NCI-H510A (cell line): ENCODE measurements at places on chromosomes 2 and 18.

DNA sequence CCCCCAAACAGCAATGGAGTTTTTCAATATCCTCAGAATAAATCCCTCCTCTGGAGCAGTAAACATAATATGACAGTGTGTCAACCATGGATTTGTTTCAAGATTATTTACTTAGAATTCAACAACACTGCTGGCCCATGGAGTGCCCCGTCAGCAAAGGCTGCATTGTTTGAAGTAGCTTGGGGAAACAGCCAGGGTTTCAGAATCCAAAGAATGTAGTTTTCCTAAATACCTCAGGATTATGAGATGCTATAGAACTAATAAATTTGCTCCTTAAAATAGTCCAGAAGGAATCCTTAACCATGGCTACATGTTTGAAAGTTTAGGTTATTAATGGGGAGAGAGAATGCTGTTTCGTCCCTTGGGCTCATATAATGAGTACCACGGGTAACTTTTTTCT lies 13.1 kb upstream of the CETN1 start:
- DNase-seq: no peak

DNA sequence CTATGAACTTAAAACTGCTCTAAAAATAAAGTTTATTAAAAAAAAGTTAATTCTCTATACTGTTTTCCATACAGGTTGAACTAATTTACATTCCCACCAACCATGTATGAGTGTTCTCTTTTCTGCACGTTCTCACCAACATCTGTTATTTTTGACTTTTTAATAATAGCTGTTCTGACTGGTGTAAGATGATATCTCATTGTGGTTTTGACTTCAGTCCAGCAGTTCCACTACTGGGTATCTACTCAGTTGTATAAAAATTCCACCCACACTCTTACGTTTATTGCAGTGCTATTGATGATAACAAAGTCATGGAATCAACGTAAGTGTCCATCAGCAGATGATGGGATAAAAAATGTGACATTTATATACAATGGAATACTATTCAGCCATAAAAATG lies 33.7 kb downstream of the SPAG16 start:
- DNase-seq: no peak

DNA sequence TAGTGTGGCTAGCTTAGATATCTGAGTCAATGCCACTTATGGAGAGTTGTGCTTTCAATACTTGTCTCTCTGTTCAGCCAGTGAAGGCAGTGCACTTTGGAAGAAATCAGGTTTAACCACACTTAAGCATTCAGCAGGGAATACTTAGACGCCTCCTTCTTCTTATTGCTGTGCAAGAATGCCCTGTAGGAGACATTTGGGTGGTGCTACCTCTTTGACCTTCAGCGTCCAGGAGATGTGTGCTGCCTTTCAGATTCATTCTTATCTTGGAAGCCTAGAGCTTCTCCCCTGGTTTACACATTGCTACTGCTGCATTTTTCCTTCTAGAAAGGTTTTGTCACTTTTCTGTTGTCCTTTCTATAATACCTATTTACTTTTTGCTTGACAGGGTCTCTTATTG lies 350.5 kb downstream of the ARL6IP6 start:
- DNase-seq: no peak

- DNase-seq: no peak
These were observed 10.0 kb upstream of the LAPTM4A start for GRCh38 chr2:20061476-20061875.

DNA sequence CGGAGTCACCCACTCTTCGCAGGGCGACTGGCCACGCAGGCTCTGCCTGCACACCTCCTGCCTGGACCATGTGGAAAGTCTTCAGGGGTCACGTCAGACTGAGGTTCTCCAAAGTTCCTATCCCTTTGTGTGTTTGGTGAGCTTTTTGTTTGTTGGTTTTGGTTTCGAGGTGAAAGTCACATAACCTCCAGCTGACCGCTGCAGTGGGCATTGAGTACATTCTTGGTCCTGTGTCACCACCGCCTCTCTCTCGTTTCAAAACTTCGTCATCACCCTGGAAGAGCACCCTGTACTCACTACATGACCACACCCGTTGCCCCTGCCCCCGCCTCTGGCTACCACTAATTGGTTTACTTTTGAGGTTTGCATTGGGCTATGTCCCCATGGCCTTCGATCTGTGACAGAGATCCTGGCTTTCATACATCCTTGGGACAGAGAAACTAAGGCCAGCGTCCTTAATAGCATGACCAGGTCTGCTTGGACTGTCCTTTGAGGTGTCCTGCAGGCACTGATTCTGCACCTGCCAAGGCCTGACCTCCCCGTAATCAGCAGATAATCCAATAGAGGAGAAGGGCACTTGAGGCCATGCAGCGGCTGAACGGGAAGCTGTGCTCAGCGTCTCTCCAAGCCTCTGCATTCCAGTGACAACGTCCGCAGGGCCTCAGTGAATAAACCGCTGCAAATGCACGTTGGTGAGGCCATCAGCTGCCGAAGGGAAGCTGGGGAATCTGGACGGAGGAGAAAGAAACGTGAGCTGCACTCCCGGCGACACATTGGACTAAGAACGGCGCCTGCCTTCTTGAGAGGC lies 46.8 kb downstream of the SH3BP4 start:
- peak; percentile 49 for DNase-seq

- DNase-seq: no peak
These were observed 40.0 kb upstream of the SNTG2 start for GRCh38 chr2:910698-911097.

DNA sequence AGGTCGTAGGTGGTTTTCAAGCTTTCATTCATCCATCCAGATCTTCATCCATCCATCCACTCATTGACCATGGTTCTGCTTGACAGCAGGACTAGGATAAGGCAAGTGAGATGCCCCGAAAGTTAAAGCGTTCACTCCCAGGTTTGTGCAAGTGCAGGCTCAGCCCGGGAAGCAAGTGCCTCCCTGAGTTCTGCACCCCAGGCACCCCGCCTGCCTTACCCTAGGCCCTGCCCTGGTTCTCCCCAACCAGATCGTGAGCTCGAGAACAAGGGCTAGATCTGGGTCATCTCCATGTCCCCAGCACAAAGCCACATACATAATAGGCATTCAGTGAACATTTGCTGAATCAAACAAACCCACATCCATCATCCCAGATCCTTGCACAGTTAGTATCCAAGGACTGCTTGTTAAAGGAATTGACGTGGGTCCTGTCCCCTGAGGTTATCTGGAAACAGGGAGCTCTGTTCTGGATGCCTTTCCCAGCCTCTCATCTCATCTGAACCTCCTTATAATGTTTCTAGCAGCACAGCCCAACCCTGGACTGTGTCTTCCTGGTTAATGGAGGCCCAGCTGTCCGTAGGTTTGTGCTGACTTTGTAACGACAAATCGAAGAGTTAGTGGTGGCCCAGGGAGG lies 116.1 kb upstream of the GPC1 start:
- DNase-seq: no peak

GRCh38 chr2:144125751-144126150 lies 394.2 kb downstream of the ZEB2 start:
- no peak for DNase-seq

DNA sequence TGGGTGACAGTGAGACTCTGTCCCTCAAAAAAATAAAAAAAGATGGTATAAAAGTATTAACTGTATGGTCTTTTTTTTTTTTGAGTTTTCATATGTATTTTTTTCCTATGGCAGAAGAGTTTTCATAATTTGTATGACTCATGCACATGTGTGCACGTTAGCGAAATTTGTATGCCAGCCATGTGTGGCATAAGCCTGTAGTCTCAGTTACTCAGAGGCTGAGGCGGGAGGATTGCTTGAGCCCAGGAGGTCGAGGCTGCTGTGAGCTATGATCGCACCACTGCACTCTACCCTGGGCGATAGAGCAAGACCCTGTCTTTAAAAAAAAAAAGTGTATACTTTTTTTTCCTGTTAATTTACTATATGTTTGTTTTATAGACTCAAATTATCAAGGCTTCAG lies 160.8 kb downstream of the TGIF1 start:
- DNase-seq: no peak

- DNase-seq: no peak
These were observed 18.2 kb upstream of the BBS5 start for GRCh38 chr2:169461143-169461542.

- no peak for DNase-seq
These were observed 41.3 kb downstream of the PARD3B start for GRCh38 chr2:204586444-204587180.

- peak; percentile 62 for DNase-seq
These were observed 221.5 kb downstream of the RIT2 start for GRCh38 chr18:42893977-42894376.

- no peak for DNase-seq
These were observed 88.5 kb upstream of the COL5A2 start for GRCh38 chr2:189267925-189268579.

GRCh38 chr2:166762746-166763145 lies 125.5 kb upstream of the XIRP2 start:
- no peak for DNase-seq

GRCh38 chr18:32922951-32923430 lies 150.2 kb upstream of the KLHL14 start:
- no peak for DNase-seq

DNA sequence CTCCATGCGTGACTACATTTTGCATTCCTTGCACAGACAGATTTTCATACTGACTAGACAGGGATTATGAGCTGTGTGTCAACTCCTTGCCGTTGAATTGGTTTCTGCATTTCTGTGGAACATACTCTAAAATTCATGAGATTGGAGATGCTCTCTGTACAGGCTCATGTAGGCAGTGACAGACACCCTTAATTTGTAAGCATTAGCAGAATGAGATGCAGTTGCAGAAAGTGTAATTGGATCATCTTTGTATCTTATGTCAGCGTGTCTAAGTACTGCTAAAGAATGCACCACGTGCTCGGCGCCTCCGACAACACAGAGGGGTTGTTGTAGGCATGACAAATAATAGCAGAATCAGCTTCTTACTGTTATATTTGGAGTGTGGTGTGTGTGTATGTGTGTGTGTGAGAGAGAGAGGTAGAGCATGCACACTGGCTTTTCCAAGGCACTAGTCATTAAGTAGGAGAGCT lies 212.4 kb downstream of the CMPK2 start:
- no peak for DNase-seq

- DNase-seq: no peak
These were observed 132.5 kb upstream of the OSR1 start for GRCh38 chr2:19490846-19491435.

- DNase-seq: no peak
These were observed 244.3 kb downstream of the CNTNAP5 start for GRCh38 chr2:124269348-124269747.

- no peak for DNase-seq
These were observed 71.3 kb downstream of the FASTKD2 start for GRCh38 chr2:206836722-206837121.

DNA sequence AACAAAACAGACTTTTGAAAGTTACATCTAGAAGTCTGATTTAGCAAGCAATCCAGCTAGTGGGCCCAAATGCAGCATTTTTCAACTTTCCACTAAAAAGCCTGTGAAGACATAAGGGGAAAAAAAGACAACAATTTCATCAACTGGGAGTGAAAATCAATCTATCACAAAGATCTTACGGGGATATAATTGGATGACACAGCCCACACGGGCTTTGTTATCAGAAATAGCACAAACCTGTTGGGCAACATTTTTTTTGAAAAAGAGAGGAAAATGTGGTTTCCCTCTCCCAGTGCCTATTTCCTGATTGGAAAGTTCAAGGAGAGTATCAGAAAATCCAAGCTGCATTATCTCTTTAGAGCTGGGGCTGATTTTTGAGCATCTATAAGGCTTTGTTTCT lies 132.7 kb downstream of the EVA1A start:
- no peak for DNase-seq

DNA sequence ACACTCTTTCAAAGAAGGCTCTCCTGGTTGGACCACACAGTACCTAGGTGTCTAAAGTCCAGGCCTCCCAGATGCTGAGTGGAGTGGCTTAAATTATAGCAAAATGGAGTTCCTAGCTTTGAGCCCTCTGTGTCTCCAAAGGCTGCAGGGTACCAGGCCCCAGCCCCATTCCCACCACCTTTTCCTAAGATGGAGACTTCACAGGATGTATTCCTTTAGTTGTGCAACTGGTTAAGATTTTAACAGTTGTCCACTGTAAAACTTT lies 4.9 kb downstream of the SMAD7 start:
- DNase-seq: no peak

- no peak for DNase-seq
These were observed 193.2 kb downstream of the LNPK start for GRCh38 chr2:175808858-175809257.

- peak; percentile 61 for DNase-seq
These were observed at the start of gene ARL4C for GRCh38 chr2:234496835-234497593. ARL4C (minus strand) TSS chr2:234497081; CDS start chr2:234496586, 495 bp downstream.

DNA sequence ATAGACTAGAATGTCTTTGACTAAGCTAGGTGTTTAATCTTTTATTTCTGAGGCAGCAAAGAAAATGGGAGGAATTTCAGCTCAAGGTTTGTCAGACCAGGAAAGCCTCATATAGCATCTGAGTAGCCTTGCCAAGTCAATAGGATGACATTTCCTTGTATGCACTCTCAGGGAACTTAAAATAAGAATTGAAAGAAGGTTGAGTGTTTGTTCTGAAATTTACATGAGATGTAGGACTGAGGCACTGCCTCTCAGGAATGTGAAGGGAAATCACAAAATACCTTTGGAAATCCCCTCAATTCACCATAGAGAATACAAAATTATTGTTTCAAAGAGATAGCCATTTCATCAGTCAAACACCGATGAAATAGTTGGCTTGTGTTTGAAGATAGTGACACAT lies 392.0 kb upstream of the NRP2 start:
- no peak for DNase-seq

DNA sequence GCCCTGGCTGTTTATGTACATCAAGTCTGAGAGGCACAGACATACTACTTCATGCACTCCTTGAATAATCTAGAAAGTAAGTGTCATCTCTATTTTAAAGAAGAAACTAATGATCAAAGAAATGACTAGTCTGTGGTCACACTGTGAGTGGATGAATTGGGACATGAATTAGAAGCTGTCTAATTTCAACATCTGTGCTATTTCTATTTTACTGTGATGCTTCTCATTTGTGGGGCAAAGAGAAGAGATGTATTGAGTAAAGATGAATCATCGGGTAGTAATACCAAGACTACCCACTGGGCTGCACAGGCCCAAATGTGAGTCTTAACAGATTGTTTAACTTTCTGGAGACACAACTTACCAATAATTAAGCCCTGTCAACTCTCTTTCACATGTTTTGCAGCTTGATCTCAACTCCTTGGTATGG lies 42.4 kb upstream of the MTIF2 start:
- DNase-seq: no peak

DNA sequence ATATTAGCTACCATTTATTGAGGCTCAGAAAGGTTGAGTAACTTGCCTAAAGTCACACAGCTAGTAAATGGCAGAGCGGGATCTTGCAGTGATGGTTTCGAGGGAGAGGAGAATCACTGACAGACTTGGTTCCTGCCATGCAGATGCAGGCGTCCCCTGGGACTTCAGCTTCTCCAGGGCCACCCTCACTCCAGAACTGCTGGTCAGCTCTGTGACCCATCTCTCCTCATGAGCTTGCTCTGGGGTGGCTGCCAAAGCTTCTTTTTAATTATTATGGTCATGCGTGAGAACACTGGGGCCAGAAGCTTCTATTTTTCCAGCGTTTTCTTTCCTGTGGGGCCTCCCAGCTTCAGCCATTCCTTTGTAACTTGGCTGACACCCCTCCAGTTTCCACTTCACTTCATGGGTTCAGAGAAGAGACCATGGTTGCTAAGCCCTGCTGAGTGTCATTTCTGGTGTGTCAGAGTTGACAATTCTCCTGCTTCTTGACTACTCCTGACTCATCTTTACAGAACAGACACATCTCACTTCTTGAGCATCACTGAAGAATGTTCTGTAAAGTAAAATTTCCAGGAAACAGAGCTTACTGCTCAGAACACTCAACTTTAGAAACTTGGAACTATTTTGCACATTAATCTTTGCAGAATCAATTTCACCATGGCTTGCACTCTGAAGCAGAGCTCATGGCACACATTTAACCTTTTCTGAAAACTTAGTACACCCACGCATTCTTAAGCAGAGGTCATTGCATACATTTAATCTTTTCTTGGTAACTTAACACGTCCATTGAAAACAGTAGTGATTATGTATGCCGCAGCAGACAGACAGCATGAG lies 70.4 kb downstream of the IL1R2 start:
- DNase-seq: no peak
